ENCODE measurements at places on chromosomes 7 and 10.

DNA sequence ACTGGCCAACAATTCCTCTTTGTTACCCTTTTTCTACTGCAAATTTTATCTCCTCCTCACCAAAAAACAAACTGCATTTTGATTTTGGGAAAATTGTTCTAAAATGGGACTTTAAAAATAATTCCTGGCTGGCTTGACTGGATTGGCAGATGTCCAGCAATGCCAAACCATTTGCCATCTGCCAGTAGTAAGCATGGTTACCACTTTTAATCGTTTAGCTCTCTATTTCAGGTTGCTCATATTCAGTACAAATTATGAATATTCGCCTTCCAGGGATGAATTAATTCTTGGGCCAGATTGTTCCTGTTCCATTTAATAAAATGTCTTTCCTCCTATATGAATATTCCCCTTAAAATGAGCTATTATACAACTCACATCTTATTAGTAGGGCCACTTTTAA is 35.7 kb downstream of the SMNDC1 start:
- DNase-seq = no peak

GRCh38 chr10:77226853-77227565 is 410.6 kb downstream of the KCNMA1 start:
- DNase-seq = no peak

- no peak for DNase-seq
Measured at GRCh38 chr7:149140831-149141230, 6.4 kb upstream of the ZNF398 start.

GRCh38 chr10:113001599-113002448 is 51.8 kb downstream of the TCF7L2 start:
- DNase-seq = no peak

DNA sequence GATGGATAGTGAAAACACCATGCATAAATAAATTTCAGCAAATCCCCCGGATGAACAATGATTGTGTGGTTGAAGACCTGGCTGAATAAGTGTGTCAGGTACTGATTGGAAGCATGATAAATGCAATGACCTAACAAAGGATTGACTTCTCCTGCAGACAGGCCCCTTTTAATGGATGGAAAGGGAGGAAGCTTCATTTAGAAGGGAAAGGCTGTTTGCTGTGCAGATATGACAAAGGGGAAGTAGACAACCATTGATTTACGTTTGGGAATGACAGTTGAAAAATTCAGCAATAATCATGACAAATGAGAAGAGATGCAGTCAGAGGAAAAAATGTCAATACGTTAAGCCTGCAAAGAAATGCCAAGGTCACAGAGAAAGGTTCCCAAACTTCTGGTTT is 503.8 kb downstream of the LRMDA start:
- no peak for DNase-seq

DNA sequence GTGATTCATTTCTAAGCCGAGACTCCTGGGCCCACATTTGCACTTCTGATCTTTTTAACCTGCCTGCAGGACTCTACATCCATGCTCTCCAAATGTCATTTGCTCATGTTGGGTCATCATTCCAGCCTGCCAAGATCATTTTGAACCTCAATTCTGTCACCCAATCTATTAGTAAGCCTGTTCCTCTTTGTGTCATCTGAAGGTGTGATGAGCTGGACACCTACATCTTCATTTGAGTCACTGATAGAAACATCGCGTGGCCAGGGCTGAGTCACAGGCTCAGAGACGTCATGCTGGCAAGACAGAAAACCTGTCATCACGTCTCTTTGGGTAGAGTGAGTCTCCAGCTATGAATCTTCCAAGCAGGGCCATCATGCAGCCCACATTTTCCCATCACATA is 65.3 kb upstream of the SLF2 start:
- no peak for DNase-seq

GRCh38 chr10:132613566-132614348 is 76.2 kb downstream of the INPP5A start:
- DNase-seq = no peak

DNA sequence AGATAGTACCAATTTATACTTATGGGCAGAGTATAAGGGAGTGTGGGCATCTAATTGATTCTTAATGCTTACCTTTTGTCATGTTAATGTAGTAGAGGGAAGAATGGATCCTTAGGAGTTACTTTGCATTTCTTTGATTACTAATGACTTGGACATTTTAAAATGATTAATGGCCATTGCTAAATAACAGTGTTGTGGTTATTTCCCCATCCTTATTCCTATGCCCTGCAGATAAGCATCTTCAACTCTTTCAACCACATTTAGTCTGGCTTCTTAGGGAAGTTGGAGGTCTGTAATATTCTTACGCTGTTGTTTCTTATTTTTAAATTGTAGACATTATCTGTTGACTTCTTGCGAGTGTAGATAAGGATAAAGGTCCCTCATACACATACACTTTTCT is 37.2 kb downstream of the KAT6B start:
- DNase-seq = no peak

GRCh38 chr10:659688-660141 is 29.8 kb downstream of the DIP2C start:
- DNase-seq = no peak

GRCh38 chr10:91551856-91552255 is 81.0 kb downstream of the PPP1R3C start:
- DNase-seq = no peak

- DNase-seq = no peak
Measured at GRCh38 chr7:4074407-4074806, 607.7 kb upstream of the FOXK1 start.

GRCh38 chr7:4958477-4959301 is at the start of gene MMD2:
Gene MMD2, minus strand, starts transcription at chr7:4959187. Its CDS starts 170 bp downstream, at chr7:4959017.
- DNase-seq = no peak

DNA sequence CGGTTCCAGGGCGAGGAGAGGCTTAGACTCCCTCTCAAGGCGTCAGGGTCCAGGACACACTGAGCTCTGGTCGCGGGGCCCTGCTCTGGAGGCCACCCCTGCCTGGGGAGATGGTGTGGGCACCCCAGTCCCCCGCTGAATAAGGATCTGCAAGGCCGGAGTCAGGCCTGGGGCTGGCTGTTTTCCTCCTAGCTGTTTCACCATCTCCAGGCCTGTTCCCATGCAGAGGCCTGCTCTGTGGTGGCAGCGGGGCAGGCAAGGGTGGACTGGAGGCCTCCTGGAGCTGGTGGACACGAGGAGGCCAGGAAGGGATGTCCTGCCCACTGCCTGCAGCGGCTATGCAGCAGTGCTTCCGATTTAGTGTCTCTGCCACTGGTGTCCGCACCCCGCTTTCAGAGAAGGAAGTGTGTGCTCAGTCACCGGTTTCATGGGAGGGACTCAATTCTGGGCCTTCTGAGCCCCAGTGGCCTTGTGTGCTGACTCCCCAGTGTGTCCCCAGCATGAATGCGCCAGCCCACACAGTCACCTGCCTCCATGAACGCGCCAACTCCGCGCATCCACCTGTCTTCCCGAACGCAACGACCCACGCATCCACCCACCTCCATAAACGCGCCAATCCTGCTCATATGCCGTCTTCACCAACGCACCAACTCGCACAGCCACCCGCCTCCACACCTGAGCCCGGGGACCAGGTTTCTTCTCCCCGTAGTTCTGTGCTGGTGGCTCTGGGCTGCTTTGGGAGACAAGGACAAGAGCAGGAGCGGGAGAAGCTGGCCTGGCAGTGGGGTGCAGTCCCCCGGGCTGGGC is 14.5 kb upstream of the GPR146 start:
- DNase-seq = no peak

DNA sequence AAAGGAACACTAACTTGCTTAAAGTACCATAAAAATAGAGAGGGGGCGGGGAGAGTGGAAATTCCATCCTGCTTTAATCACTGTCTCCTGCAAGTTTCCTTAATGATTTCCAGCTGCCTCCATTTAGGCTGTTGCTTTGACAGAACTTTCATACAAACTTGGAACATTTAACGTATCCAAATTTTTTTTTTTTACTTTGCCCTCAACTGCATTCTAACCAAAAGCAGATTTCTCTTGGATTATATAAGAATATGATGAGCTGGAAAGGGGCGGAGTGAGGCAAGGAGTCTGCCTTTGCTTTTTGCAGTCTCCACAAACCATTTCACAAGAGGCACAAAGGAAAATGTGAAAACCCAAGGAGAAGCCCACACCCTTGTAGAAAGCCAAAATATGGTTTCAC is 46.6 kb upstream of the COL1A2 start:
- DNase-seq = no peak
